K562 (cell line): ENCODE measurements at places on chromosomes 5 and 9. TPM values are rescaled to one million over a fixed set of nuclear protein-coding genes. Genes with fewer than 3 reads are reported as not detected.

SGCD gene
- polyA plus RNA-seq = not detected in 2 replicates

IFNA2 gene
- polyA plus RNA-seq = not detected in 2 replicates

IRGM gene
- polyA plus RNA-seq = not detected in 2 replicates

ZNF658 gene
- polyA plus RNA-seq = 0.28 and 0.39 TPM in 2 replicates

SCGB3A2 gene
- not detected in 2 replicates for polyA plus RNA-seq

PCDHGC3 gene
- polyA plus RNA-seq = not detected in 2 replicates

HDHD3 gene
- polyA plus RNA-seq = 19.1 and 22.7 TPM in 2 replicates

DNA sequence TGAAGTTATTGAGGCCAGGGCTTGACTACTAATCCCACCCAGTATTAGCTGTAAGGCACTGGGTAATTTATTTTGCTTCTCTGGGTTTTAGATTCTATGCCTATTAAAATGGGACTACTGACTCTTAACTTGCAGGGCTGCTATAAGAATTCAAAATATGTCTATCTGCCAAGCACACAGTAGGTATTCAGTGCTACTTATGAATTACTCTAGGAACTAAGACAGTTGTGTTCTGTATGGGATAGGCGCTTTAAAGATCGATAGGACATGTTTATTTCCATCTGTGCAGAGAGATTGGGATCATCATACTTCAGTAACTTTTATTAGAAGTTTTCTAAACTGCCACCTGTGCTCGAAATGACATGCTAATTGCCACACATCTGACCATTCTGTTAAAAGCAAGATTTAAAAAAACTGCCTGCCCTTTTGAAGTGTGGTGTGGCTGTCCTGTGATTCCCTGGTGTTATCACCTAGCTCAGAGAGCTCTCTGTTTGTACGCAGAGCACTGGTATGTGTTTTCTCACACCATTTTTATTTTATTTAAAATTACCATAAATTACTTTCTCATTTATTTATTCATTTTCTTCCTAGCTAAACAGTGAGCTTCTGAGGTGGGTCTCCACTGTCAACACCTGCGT is 58.7 kb downstream of the FYB1 start:
- no peak for DNase-seq

- no peak for DNase-seq
Observed at GRCh38 chr5:40431734-40432133, 248.0 kb upstream of the PTGER4 start.

DNA sequence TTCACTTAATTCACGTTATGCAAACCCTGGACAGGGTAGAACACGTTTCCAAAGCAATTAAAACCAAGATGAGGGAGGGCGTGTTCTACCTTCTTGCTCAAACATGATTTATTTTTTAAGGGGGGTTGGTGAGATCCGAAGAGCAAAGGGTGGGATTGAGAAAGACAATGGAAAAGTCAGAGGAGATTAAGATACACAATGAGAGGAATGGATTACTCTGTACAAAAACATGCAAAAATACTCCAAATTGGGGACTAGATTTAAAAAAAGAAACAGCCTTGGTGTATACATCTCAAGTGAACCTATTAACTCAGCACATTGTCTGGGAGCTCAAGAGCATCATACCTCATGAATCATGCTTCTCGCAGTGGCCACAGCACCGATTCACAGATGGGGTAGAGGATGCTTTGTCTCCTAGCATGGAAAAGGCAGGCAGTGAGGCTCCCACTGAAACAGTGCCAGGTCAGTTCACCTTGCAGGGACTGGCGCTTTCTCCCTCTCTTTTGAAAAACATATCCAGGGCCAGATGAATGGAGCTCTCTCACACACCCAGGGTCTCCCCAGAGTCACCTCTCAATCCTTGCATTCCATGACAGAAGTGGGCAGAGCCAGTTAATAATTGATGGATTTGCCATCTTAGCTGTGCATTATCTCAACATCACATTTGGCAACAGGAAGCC is 459.7 kb downstream of the BNC2 start:
- DNase-seq = no peak

DNA sequence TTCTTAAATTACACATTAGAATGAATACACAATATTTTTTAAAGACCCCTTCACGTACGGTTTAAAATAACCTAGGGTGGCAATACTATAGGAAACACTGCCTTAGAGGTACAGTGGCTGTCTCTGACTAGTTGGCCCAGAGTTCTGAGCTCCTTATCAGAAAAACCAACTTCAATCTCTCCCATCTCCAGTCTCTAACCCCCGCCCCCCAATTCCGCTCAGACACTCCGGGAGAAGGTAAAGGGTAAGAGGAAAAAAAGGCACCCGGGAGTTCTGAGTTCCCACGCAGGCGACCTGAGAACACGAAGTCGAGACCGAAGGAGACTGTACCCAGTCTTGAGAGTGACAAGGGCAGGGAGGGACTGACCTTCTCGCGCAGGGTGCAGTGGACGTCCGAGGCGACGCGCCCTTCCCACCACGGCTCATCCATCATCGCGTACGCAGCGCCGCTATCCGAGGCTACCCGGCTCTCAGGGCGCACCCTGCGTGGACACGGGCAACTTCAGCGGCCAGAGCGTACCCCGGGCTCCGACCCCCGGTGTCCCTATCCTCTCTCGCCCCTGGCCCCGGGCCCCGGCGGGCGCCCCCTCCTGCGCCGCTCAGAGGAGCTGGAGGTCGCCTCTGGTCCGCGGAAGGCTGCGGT is 752 bp downstream of the CCNJL start:
- no peak for DNase-seq

GRCh38 chr5:161539016-161539415 is 7.5 kb downstream of the GABRB2 start:
- DNase-seq = no peak

DNA sequence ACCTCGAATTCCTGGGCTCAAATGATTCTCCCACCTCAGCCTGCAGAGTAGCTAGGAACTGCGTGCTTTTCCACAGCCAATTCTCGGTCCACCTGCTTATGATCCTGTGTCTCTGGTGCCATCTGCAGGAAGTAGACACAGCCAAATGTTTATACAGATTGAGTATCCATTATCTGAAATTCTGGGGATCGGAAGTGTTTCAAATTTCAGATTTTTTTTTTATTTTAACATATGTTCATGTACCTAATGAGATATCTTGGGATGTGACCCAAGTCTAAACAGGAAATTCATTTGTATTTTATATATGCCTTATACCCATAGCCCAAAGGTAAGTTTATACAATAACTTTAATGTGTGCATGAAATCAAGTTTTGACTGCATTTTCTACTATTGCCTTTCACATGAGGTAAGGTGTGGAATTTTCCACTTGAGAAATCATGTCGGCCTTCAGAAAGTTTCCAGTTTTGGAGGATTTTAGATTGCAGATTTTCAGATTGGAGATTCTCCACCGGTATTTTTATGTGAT is 89.5 kb downstream of the ESM1 start:
- DNase-seq = no peak

- no peak for DNase-seq
Observed at GRCh38 chr5:1053391-1054017, 44.9 kb downstream of the NKD2 start.

GRCh38 chr5:4571248-4571948 is 568.7 kb upstream of the ADAMTS16 start:
- no peak for DNase-seq

DNA sequence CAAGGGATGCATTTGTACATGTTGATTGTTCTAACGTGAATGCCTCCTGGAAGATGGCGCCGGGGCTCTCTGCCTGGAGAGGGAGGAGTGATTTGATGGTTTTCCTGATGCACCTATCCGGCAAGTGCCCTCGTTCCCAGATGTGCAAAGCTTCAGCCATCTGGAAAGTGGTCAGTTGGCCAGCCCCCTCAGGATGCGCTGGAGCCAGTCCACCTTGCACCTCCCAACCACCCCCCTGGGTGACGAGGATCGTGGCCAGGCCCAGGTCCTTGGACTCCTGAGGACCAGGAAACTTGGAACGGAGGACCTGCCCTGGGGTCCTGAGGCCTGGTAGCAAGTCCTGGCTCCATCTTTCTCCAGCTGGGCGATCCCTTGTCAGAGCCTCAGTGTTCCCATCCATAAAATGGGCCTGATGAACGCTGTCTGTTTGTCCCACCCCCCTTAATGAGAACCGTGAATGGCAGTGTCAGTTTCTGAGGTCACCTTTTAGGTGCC is 23.6 kb upstream of the RNU6ATAC start:
- no peak for DNase-seq

GRCh38 chr9:38656896-38657295 is 36.5 kb upstream of the ANKRD18A start:
- DNase-seq = no peak

- peak; percentile 26 for DNase-seq
Observed at GRCh38 chr9:121399126-121399882, 29.3 kb upstream of the STOM start.

DNA sequence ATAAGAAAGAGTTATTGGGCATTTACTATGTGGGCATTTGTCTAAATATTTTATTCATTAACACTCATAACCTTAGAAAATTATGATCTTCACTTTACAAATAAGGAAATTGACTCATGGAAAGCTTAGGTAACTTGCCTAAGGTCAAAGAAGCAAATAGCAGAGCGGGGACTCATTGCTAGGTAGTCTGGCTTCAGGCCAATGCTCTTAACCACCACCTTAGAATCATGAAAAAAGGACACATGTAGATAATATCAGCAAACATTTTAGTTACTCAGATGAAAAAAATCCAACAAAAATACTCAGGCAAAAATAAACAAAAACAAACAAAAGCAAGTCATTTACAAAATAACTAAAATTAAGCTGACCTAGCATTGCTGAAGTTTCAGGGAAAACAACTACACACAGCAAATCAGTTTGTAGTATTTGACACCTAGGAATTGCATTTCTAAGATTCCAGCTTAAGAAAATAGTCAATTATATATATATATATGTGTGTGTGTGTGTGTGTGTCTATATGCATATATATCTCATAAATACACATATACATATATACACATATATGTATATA is 166.0 kb downstream of the HMHB1 start:
- no peak for DNase-seq

GRCh38 chr5:9058666-9059065 is 487.2 kb downstream of the SEMA5A start:
- DNase-seq = no peak

DNA sequence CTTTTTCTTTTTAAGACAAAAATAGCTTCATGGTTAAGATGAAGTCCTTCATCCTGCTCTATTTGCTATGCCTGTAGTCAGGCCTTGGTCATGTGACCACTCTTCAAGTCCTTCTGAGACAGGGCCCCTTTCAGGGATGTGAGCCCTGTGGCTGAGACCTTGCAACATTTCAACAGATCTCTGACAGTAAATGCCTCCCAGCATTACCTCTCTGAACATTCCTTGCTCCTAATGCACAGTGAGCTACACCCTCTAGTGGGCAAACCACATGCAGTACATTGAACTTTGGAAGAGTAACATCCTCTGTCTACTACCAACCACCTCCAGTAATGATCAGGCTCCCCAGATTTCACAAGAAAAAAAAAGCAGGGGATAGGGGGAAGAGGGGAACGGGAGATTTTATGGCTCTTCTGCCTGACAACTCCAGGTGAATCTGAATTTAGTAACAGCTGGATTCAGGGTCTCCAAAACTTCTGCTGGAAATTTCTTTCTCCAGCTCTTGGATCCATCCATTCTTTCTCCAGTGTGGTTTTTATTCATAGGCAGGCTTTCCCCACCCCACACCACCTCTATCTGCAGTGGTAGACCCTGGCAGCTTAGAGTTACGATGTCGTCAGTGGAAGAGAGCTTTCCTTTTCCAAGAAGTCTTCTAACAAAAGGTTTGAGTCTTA is 8.9 kb upstream of the FBXO38 start:
- peak; percentile 38 for DNase-seq

DNA sequence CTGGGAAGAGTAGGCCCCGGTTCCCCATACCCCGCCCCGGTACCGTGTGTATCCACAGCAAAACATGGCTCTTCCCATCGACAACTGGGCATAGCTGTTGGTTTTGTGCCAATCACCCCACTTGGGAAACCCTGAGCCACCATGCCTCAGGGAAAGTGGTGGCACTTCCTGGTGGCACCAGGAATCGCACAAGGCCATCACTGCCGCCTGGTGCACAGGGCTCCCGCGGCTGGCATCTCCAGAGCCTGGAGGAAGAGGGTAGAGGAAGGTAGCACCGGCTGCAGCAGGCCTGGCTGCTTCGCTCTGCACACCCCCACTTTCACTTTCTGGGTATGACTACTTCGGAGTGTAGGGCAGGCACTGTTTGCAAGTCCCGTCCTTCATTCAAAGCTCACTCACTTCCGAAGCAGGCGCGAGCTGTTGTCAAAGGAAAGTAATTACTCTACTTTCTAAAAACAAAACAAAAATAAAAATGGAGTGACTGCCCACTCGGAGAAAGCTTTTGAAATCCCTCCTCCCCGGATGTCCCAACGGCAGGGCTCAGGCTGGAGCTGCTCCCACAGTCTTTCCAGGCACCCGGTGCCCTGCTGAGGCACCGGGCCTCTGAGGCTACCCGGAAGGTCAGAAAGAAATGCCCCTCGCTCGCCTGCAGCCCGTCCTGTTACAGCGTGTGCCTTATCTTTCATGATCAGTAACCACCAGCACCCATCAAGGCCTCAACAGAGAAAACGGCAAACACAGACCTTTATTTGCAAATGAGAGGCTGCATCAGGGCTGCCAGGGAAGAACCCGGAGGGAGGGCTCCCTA is 2.0 kb downstream of the BRD3 start:
- peak; percentile 62 for DNase-seq

DNA sequence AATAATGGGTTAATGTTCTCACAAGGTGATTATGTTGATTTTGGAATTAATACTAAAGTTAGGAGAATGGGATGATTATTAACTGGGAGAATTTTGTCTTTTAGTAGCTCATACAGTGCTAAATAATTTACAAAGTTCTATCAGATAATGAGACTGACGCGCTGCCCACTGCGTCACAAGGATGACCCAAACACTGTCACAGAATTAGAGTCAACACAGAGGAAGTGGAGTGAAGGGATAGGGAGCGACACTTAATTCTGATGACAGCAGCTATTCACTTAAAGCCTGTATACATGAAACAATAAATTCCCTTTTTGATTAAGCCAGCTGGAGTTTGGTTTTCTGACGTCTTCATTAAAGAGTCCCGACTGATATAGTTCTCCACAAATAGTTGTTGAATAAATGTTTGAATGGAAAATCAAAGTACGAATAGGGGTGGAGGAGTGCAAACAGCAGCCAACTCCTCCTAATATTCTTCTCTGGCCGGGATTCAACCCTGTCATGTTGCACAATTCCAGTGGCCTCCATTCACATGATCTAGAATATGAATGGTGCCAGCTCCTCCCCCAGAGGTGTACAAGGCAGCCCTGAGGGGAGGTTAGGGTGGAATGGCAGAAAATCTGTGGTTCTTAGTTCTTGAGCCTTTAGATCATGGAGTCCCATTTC is 140.3 kb downstream of the PCSK1 start:
- DNase-seq = no peak

GRCh38 chr5:175713930-175714329 is 56.1 kb downstream of the HRH2 start:
- no peak for DNase-seq
